ENCODE measurements at places on chromosomes 11 and 22.

DNA sequence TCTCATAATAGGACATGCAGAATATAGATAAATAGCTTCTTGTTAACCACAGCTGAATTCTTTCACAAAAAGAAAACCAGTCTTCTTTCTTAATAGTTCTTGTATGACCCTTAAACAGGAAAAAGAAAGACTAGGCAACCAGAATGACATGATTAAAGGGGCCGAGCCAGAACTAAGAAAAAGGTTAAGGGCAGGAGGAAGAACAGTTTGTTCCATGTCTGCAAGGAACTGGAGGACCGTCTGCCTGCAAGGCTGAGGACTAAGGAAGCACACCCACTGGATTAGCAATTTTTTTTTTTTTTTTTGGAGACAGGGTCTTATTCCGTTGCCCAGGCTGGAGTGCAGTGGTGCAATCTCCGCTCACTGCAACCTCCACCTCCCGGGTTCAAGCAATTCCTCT is 26.0 kb upstream of the TMPRSS5 start:
- DNase-seq, result no peak

GRCh38 chr11:119886667-119887230 is 157.7 kb upstream of the NECTIN1 start:
- no peak for DNase-seq

GRCh38 chr22:42648368-42649245 is 585 bp downstream of the CYB5R3 start:
- peak; percentile 47 for DNase-seq

DNA sequence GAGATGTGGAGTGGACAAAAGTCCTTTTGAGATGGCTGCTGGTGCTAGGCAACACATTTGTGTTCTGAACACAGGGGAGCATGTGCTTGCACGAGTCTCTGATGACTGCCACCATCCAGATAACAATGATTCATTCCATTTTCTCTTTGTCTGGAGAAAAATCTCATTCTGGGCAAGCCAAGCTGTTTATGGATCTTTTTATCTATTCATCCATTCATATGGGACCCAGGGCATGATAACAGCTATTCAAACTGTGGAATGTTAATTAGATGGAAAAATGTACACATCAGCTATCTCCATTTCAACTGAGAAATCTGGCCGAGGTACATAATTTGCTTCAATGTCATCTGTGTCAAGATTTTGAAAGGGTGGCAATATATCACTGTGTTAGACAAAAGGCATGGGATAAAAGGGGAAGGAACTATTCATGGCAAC is 117.5 kb upstream of the ZBED5 start:
- DNase-seq, result no peak

GRCh38 chr11:96579656-96580055 is 189.8 kb downstream of the JRKL start:
- no peak for DNase-seq

DNA sequence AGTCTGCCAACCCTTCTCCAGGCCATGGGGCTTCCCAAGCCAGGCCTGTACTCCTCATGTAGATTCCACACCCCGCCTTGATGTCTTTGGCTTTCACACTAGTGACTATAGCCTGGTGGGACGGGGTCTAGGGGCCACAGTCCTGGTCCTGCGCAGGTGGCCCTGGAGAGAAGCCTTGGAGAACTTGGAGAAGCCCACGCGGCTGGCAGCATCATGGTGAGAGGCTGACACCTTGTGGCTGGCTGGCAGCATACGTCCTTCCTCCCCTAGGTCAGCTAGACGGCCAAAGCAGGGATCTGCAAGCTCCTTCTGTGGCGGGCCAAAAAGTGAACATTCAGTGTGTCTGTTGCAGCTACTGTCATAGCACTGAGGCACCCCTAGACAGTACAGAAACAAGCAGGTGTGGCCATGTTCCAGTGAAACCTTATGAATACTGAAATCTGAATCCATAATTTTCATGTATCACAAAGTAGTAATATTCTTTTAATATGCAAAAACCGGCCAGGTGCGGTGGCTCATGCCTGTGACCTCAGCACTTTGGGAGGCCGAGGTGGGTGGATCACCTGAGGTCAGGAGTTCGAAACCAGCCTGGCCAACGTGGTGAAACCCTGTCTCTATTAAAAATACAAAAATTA is 42.0 kb downstream of the FAM83F start:
- DNase-seq, result peak; percentile 53

DNA sequence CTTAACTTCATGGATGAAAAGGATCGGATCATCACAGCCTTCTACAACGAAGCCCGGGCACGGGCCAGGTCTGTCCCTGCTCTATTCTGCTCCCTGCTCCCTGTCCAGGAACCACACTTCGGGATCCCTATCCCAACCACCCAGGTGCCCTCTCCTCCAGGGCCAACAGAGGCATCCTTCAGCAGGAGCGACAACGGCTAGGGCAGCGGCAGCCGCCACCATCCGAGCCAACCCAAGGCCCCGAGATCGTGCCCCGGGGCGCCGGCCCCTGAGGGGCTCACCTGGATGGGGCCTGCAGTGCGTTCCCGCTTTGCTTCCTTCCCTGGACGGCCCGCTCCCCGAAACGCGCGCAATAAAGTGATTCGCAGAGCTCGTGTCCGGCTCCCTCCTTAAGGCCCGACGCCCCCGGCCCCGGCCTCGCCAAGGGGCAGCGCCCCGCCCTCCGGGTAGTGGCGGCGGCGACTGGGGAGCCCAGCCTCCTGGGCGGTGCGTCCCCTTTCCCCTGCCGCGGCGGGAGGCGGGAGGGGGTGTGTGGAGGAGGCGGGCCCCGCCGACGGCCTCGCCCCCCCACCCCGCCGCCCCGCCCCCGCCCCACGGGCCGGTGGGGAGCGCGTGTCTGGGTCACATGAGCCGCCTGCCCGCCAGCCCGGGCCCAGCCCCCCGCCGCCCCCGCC is at the start of gene VEGFB:
VEGFB (plus strand) TSS at position 672 of the 674 bp plus-strand sequence. CDS start 250 bp downstream, outside the sequence.
- DNase-seq, result peak; percentile 69

DNA sequence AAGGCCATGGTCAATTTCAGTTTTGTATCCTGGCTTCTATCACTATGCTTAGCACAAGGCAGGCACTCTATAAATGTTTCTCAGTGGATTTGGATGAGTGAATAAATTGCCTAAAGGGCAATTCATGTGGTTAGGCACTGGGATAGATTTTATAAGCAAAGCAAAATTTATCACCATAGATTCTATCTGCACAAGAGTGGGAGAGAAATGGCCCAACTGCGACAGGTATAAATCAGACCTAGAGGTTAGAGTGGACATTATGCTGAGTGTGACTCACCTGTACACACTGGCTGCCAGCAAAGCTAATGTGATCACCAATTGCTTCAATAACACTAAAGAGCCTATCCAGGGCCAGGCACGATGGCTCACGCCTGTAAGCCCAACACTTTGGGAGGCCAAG is 514.0 kb downstream of the BUD13 start:
- DNase-seq, result no peak

GRCh38 chr11:60343094-60343704 is 16.1 kb downstream of the MS4A6E start:
- no peak for DNase-seq

- DNase-seq, result no peak
Observed at GRCh38 chr11:83643115-83643514, 356.9 kb upstream of the CCDC90B start.

DNA sequence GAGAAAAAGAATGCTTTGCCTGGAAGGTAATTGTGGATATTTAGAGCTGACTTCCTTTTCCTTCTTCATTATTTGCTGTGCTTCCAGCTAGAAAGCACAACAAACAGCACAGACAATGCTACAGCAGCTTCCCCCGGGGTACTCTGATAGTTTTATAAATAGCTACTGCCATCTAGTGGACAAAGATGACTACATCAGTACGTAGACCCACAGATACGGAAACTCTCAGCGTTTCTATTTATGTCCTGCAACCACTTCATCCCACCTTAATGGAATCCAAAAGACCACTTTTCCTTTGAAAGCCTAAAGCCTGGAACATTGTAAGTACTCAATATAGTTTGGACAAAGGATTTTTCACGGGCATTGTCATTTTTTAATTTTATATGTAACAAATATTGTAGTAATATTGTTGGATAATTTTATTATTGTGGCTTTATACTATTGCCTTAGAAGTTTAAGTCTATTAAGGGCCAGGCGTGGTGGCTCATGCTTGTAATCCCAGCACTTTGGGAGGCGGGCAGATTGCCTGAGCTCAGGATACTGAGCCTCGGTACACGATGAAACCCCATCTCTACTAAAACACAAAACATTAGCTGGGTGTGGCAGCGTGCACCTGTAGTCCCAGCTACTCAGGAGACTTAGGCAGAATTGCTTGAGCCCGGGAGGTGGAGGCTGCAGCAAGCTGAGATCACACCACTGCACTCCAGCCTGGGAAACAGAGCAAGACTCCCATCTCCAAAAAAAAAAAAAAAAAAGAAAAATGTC is 7.5 kb downstream of the HSPA8 start:
- DNase-seq, result no peak

GRCh38 chr11:104679258-104679657 is 219.0 kb downstream of the CASP12 start:
- DNase-seq, result no peak

DNA sequence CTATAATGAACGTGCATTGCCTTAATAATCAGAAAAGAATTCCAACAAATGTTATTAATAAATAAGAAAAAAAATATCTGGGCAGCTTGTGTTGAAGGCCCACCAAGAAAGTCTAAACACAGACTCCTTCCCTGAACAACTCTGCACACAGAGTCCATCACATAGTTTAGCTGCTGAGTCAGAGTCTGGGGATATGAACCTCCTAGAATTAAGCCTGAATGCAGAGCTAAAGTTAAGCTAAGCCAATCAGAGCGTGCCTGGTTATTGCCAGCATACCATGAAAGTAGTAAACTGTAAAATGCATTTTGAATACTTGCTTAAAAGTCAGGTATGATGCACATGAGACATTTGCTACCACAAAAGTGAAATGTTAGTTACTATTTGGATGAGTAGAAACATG is 25.6 kb upstream of the TENM4 start:
- DNase-seq, result no peak

Data from activated naive CD4-positive, alpha-beta T cell treated with anti-CD3 and anti-CD28 coated beads, Interleukin-2, amount 50 U/mL, for 16 hours (primary cell).